NCI-H524 (cell line): ENCODE measurements at places on chromosomes 16 and 17.

DNA sequence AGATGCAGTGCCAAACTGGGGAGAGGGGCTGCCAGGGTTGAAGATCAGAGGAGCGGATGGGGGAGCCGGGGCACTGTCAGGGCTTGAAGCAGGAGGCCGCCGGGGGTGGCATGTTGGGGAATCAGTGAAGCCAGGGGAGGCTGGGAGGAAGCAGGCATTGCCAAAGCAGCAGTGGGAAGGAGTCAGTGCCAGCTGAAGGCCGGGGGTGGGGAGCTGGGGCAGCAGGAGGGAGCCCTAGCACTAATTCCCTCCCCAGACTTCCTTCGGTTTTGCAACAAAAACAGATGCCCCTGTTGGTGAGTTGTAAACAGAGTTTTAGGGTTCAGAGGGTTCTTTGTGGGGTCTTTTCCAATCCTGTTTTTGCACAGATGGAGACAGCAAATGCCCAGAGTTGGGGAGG, 10.9 kb upstream of the TAC4 start:
- no peak for DNase-seq

DNA sequence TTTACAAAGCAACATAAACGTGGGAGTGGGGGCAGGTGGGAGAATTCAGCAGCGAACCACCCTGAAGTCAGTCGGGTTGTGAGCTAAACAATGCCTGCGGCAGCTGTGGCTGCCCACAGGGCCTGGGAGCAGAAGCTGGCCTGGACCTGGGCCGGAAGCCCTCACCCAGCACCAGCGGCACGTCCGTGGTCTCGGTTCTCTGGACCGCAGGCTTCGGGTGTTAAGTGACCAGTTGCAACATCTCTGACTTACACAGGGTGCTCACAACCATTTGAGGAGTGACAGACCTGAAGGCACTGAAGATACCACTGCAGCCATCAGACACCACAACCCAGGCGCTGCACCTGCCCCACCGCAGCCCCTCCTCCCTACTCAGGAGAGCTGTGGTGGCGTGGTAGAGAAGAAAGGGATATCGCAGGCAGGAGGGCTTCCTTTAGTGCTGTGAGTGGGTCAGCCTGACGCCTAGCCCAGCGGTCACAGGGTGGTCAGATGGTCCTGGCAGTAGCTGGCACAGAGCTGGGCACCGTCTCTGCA, 33.8 kb downstream of the CBFA2T3 start:
- DNase-seq: no peak

- no peak for DNase-seq
Measured at GRCh38 chr16:970386-970765, 408 bp downstream of the LMF1 start.

- DNase-seq: no peak
Measured at GRCh38 chr17:41498276-41498675, 7.1 kb downstream of the KRT13 start.

GRCh38 chr16:78331731-78332130, 232.3 kb downstream of the WWOX start:
- DNase-seq: no peak

- no peak for DNase-seq
Measured at GRCh38 chr17:63838631-63839171, 3.8 kb downstream of the SMARCD2 start.

GRCh38 chr17:56623383-56623782, 29.9 kb downstream of the NOG start:
- DNase-seq: no peak

DNA sequence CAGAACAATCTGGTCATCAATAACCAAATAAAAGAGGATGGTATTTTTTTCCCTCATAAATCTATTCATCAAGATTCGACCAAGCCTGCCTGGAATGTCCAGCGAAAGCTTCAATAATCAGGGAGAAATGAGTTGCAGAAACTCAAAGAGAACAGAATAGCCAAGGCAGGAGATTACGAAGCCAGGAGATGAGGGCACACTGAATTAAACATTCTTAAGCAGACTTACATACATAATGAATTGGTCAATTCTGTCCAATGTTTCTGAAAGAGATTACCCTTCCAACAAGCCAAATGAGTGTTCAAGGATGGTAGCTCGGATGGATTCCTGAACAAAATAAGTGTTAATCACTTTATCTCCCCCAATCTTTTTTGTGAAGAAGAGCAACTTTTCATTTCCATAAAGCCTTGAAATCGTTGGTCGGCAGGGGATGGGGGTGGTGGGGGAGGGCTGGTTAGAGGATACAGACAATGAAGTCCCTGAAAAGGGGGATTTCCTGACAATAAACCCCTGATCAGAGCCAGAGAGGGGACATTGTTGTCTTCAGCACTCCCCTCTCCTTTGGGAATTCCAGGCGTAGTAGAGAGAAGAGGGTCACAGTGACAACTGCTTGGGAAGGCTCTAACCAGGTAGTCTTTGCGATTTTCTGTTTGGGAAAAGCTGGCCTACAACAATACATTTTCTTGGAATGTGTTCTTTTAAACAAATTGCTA, 20.7 kb downstream of the TOX3 start:
- no peak for DNase-seq

GRCh38 chr17:30981531-30982519, 11.0 kb downstream of the RNF135 start:
- DNase-seq: no peak

DNA sequence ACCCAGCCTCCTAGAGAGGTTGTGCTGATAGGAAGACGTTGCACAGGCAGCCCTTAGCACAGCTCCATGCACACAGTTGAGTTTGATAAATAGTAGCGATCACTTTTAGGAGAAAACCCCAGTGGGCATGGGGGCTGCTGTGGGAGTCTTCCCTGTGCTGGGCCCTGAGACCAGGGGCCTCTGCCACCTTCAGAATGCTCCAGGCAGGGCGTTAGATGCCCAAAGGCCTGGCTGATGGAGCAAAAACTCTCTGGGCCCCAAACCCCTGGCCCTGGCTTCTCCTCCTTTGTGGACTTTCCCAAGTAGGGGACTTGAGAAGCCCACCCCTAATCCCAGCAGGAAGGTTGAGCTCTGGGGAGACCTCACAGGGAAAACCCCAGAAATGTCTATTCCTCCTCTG, 14.3 kb upstream of the SLC4A1 start:
- DNase-seq: no peak

GRCh38 chr17:53659181-53659580, 163.5 kb upstream of the KIF2B start:
- no peak for DNase-seq

- no peak for DNase-seq
Measured at GRCh38 chr16:1689853-1690252, 11.8 kb downstream of the JPT2 start.

GRCh38 chr16:25868106-25868505, 176.3 kb downstream of the HS3ST4 start:
- no peak for DNase-seq

DNA sequence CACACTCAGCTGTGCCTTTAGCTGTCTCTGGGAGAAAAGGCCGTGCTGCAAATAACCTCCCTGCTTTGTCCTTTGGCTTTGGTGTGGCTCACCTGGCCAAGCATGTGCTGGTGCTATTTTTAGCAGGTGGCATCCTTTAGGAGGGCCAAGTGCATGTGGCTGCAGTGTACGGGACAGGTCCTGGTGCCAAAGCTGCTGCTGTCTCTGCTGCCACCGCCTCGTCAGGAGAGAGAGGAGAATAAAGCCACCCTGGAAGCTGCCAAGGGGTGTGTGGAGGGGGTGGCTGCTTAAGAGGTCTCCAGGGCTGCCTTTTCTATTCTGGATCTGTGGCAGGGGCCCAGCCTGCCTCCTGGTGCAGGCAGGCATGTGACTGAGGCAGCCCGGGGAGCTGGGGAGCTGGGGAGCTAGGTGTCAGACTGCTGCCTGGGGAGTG, 6.2 kb downstream of the AKAP1 start:
- DNase-seq: no peak

- no peak for DNase-seq
Measured at GRCh38 chr17:5555254-5555653, 29.1 kb downstream of the NLRP1 start.
